Activated CD4-positive, alpha-beta memory T cell treated with anti-CD3 and anti-CD28 coated beads, Interleukin-2, amount 10 ng/mL, durations not matched to agents 7 days and 5 days (primary cell): ENCODE measurements at places on chromosomes 7 and 10. TPM values are rescaled to one million over a fixed set of nuclear protein-coding genes. Genes with fewer than 3 reads are reported as not detected.

- DNase-seq = no peak
These were observed 77.1 kb downstream of the DNAJC1 start for GRCh38 chr10:21926358-21926925.

DNA sequence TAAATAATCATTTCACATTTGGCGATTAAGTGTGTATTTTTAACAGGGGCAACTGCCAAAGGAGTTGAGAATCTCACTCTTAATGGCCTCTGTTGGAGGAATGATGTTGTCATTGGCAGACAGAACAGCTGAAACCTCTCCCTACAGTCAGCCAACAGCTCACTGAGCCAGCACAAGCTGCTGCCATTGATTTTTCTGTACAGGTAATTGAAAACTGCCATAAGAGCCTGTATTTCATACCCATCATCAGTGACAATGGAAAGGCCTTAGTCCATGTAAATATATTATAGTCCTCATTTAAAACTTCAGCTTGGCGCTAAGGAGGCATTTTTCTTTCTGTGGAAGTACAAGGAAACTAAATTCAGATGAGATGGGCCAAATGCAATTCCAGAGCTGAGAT is 28.1 kb upstream of the PTN start:
- no peak for DNase-seq

- DNase-seq = no peak
These were observed 689.7 kb upstream of the CELF2 start for GRCh38 chr10:10327934-10328333.

Gene CAV2
- not detected for total RNA-seq

- no peak for DNase-seq
These were observed 145.7 kb downstream of the ELAPOR2 start for GRCh38 chr7:86913709-86914108.

Gene AMZ1
- 0.78 TPM for total RNA-seq

- DNase-seq = no peak
These were observed 131.8 kb downstream of the PTPN20 start for GRCh38 chr10:47042780-47043750.

- DNase-seq = no peak
These were observed 137.0 kb downstream of the PTPRN2 start for GRCh38 chr7:158450476-158451124.

- DNase-seq = peak; percentile 30
These were observed 9.5 kb upstream of the ASAH2 start for GRCh38 chr10:50260791-50261281.

GRCh38 chr7:91083855-91084644 is 180.2 kb upstream of the FZD1 start:
- DNase-seq = no peak

DNA sequence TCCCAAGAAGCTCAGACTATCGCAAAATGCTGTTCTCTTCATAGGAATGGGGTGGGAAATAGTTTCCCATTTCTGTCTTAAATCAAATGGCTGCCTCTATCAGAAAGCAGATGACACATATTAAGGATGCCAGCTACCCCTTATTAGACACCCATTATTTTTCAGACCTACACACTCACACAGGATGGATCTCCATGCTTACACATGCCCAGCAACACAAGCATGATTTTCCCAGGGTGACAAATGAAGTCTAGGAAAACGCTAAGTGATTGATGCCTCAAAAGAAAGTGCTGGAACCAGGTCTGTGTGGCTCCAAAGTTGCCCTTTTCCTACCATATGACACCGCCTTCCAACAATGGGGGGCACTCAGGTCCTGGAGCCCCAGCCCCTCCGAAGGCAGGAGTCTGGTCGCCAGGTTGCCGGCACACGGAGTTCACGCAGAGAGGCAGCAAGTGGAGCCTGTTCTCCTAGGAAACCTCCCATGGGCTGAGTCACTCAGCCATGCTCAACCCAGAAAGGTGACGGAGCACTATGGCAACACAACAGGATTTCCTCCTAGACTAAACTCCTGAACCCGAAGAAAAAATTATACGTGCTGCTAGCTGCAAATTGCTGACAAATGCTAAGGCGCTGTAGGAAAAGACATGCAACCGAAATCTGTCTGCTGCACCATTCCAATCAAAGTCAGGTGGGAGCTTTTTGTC is 19.8 kb downstream of the VOPP1 start:
- no peak for DNase-seq

GRCh38 chr7:55723621-55723941 is 139.0 kb downstream of the SEPTIN14 start:
- no peak for DNase-seq

DNA sequence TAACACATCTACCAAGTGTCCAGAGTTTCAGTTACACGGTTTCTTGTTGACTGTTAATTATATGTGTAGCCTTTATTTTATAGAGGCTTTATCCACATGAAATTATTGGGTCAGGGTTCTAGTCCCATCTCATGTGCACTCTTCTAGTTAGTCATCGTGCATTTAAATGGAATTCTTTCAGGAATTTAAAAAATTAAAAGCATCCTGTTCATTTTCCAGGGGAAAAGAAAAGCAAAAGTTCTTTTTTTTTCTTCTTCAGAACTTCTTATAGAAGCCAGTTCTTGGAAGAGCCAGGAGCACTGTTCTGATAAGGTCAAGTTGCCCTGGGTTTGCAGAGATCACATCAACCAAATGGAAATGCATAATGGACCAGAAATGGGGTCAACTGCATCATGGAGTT is 324.7 kb downstream of the INHBA start:
- DNase-seq = no peak

Gene H2BK1
- not detected for total RNA-seq

Gene KIF11
- total RNA-seq = 79.5 TPM

DNA sequence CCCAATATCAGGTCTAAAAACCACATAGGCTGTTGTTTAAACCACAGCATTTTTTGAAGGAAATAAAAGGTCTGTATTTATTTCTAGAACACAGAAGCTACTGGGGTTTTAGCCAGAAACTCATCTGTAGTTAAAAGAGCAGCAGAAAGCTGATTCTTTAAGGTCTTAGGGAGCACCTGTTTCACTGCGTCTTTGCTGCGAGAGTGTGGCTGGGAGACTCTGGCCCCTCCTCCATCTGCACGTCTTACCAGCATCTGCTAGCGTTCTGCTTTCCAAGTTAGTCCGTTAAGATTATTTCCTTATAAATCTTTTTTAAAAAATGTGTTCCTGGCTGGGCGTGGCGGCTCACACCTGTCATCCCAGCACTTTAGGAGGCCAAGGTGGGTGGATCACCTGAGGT is 95.9 kb downstream of the ADARB2 start:
- no peak for DNase-seq
